C1 segment of cervical spinal cord (tissue), 14 donors: ENCODE measurements at places on chromosomes 7 and 10.

DNA sequence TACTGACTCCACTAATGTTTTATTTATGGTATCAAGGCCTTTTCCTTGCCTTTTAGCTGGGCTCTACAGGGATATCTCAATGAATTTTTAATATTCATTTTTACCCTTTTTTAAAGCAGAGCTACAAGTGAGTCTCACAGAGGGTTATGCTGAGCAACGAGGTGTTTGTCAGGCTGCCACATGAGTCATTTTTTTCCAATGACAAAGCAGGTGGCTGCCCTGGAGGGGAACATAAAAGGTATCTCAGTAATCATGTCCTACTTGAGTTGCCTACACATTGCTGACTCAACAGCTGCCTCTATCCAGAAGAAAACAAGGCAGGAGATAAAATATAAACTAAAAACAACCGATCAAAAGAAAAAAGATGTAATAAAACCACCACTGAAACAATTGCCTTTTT lies 1004.9 kb upstream of the POT1 start:
- DNase-seq: no peak

GRCh38 chr7:104156842-104157277 lies 51.0 kb downstream of the ORC5 start:
- no peak for DNase-seq

- DNase-seq: no peak
Measured at GRCh38 chr10:132593900-132594876, 56.6 kb downstream of the INPP5A start.

DNA sequence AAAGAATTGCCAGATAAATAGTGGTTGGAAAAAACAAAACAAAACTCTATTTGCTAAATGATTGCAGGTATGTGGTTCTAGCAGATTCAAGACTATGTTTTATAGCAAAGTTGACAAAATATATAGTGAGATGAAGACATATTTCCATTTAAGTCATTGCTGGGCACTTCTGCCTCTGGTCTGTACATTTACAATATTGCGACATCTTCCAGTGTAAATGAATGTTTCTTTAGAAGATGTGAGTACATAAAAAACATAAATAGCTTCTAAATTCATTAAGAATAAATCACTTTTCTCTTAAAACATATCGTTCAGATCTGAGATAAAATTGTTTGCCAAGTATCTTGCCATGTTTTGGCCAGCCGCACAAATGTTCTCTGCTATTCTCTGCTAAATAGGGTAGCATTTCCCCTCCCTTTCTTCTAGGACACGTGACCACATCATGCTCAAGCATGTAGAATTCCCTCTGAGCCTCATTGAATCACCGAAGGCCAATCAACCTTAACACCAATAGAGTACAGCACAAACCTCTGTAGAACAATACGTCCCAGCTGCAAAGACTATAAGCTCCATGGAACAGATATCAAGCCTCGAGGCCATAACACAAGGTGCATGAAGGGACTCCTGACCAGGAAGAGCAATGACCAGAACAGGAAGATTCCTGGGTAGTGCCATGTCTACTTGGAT lies 1173.3 kb downstream of the GATA3 start:
- no peak for DNase-seq

GRCh38 chr7:101015626-101016025 lies 4.3 kb upstream of the MUC17 start:
- no peak for DNase-seq

- no peak for DNase-seq
Measured at GRCh38 chr10:80908611-80909010, 370.9 kb downstream of the SH2D4B start.

DNA sequence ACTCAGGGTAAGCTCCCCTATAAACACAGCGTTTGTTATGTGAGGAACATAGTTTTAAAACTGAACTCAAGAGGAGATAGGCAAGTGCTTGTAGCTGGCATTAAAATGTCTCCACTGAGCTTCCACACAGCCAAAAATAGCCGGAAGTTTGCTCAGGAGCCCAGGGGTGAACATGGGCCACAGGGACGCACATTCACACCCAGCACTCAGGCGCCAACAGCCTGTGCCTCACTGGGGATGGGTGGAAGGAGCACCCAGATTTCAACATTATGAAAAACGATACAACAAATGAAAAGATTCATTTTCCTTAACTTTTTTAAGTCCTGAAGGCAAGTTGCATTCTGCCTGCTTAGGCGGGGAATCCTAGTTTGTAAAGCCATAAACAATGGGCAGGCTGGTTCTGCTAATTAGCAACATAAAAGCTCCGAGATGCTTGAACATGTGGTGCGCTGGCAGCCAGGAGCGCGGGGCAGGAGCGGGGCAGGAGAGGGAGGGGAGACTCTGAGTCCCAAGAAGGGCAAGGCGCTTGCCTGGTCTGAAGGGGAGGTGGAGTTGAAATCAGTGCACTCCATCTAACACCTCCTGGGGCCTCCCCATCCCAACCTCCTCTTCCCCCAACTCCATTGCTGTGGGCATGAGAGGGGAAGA lies 235.9 kb downstream of the COBL start:
- no peak for DNase-seq

DNA sequence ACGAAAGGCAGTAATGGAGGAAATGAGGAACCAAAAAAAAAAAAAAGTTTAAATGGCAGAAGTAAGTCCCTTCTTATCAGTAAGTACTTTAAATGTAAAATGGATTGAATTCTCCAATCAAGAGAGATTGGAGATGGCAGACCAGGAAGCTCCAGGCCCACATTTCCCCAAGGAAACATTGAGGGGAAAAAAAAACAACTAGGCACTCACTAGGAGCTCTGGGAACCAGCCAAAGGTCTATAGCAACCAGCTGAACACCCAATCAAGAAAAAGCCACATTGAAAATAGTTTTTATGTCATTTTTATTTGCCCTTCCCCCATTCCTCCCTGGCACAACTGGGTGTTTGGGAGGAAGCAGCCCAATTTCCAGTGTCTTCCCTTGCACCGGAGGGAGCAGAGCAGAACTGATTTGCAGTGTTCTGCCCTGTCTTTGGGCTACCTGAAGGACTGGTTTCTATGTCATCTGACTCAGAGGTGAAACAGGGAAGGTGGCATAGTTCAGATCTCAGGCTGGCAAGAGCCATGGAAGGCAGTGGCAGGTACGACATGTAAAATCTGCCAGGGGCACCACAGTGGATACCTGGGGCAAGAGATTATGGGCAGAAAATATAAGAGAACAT lies 121.9 kb downstream of the SMURF1 start:
- no peak for DNase-seq

GRCh38 chr7:113113912-113114311 lies 4.4 kb downstream of the SMIM30 start:
- no peak for DNase-seq

DNA sequence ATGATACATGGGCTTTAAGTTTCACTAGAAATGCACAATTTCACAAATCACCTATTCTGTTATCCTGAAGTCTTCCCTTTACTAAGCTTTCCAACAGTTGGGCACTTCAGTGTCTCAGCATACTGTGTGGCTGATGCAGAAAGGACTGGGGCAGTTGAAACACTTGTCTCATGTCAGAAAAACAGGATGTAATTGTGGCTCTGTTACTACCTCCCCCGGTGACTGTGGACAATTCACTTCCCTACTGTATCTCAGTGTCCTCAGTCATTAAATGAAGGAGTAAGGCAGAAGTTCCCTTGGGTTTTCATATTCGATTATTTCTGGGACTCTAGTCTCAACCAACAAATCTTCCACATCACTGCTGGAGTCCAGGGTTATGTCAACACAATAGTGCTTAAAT lies 17.9 kb downstream of the ANKRD22 start:
- no peak for DNase-seq

- DNase-seq: no peak
Measured at GRCh38 chr10:50636618-50637579, 13.1 kb upstream of the SGMS1 start.

- no peak for DNase-seq
Measured at GRCh38 chr7:96136600-96137239, 185.2 kb downstream of the SLC25A13 start.

- DNase-seq: no peak
Measured at GRCh38 chr10:3625959-3626751, 158.9 kb downstream of the KLF6 start.

GRCh38 chr10:8116474-8116873 lies 62.0 kb downstream of the GATA3 start:
- DNase-seq: no peak
